Stomach (tissue), 19 donors: ENCODE measurements at places on chromosomes 3 and 15. TPM values are rescaled to one million over a fixed set of nuclear protein-coding genes. Genes with fewer than 3 reads are reported as not detected.

- peak overlapping the region; percentile 57 for H3K27ac ChIP-seq
- peaks cover 9% of the 10 kb centered on the region for H3K4me1 ChIP-seq
- DNase-seq = peak; percentile 28
Measured at GRCh38 chr15:70795311-70795665, 31.9 kb upstream of the UACA start.

DNA sequence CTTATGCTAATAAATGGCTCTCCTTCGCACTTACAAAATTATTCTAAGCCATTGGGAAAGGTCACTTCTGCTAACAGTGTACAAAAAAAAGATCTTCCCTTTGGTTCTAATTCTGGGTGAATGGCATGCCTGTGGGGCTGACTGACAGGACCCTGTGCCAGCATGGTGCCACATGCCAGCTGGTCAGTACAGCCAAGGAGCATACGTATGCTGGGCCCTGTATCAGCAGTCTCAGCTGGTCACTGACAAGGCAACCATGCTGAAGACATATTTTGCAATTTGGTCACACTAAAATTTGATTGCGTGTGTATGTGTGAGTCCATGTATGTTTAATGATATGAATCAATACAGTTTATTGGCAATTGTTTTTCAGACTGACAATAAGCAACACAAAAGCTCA, 246.1 kb downstream of the TBL1XR1 start:
- no peaks in the 10 kb centered on the region for H3K36me3 ChIP-seq
- no peaks in the 10 kb centered on the region for H3K27me3 ChIP-seq
- DNase-seq = no peak
- H3K27ac ChIP-seq = no peak overlapping the region
- no peak overlapping the region for H3K4me3 ChIP-seq

The FETUB gene
- not detected for total RNA-seq

GRCh38 chr15:82643992-82644391, 3.2 kb downstream of the CPEB1 start:
- H3K4me1 ChIP-seq = peaks cover 24% of the 10 kb centered on the region
- no peak overlapping the region for H3K27ac ChIP-seq
- peaks cover 14% of the 10 kb centered on the region for H3K27me3 ChIP-seq
- no peak for DNase-seq
- H3K36me3 ChIP-seq = no peaks in the 10 kb centered on the region

- no peaks in the 10 kb centered on the region for H3K27me3 ChIP-seq
- no peak for DNase-seq
Measured at GRCh38 chr3:146969356-146969755, 364.2 kb upstream of the PLSCR5 start.

- H3K27me3 ChIP-seq = no peaks in the 10 kb centered on the region
- H3K27ac ChIP-seq = no peak overlapping the region
- H3K36me3 ChIP-seq = peaks cover 29% of the 10 kb centered on the region
- peaks cover 14% of the 10 kb centered on the region for H3K4me1 ChIP-seq
- H3K4me3 ChIP-seq = no peak overlapping the region
Measured at GRCh38 chr3:47652142-47652541, 73.5 kb upstream of the CSPG5 start.

The REC114 gene
- total RNA-seq = not detected

DNA sequence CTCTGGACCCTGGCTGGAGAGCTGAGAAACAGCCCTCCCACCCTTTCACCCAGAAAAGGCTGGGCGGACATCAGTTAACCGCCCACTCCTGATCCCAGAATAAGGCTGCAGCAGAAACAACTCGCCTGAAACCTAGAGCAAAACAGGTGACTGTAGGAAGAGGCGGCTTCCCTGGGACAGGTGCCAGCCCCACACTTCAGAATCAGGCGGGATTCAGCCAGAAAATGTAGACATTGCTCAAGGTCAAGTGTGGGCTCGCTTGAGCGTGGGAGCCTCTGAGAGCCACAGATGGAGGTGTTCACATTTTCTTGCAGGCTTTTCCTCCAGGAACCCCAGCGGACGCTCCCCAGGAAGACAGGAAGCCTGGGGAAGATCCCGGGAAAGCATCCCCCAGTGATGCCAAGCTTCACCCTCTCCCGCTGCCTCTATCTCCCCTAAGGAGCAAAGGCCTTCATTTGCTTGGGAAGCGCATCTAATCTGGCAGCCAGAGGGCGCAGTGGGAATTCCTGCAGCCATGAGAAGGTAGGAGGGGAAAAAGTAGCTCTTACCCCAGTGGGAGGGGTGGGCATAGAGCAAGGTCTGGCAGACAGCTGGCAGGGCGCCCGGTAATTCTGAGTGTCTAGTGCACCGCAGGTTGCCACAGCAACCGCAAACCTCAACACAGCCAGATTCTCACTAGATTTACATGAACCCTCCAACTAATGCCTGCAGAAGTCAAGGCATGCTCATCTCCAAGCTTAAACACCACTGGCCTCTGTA, 77.7 kb downstream of the OCA2 start:
- no peak for DNase-seq
- H3K36me3 ChIP-seq = no peaks in the 10 kb centered on the region
- no peak overlapping the region for H3K27ac ChIP-seq
- H3K4me1 ChIP-seq = no peaks in the 10 kb centered on the region

- H3K27me3 ChIP-seq = no peaks in the 10 kb centered on the region
- no peaks in the 10 kb centered on the region for H3K36me3 ChIP-seq
Measured at GRCh38 chr15:90829942-90830440, 38.4 kb upstream of the FURIN start.

DNA sequence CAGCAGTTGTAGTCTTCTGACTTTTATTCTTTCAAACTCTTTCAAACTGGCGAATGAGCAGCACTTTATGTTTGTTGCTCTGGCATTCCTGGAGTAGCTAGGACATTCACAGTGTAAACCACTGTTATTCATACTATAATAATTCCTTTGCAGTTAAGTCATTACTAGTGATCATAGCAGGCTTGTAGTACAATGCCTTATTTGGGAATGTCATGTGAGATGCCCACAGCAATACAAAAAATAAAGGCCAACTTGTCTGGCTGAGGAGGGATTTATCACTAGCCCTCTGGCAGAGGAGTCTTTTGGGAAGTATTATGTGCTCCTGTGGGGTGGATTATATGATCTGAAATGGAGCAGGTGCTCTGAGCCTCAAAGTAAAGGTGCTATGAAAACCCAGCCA, 197.2 kb downstream of the VGLL3 start:
- peak overlapping the region; percentile 61 for H3K27ac ChIP-seq
- no peaks in the 10 kb centered on the region for H3K36me3 ChIP-seq
- DNase-seq = peak; percentile 57
- no peaks in the 10 kb centered on the region for H3K27me3 ChIP-seq

- peaks cover 63% of the 10 kb centered on the region for H3K4me1 ChIP-seq
- H3K36me3 ChIP-seq = no peaks in the 10 kb centered on the region
- no peaks in the 10 kb centered on the region for H3K27me3 ChIP-seq
- H3K27ac ChIP-seq = peak overlapping the region; percentile 81
- no peak for DNase-seq
- no peak overlapping the region for H3K4me3 ChIP-seq
Measured at GRCh38 chr15:99125061-99125891, 20.4 kb downstream of the SYNM start.

The UROC1 gene
- not detected for total RNA-seq

DNA sequence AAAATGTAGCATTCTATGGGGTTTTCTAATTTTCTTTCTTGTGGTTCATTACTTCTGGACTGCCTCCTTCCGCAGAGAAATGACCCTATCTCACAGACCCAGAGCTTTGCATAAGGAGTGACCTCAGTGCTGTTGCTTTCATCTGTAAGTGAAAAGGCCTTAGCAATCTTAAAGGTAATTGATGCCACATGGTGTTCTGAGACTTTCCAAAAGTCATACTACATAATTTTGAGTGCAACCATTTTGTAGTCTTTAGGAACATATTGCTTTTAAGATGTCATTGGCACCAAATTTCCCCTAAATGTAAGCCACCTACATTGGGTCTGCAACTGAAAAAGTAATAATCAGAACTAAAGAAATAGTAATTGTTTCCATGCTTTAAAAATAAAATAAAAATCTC, 9.2 kb upstream of the HHLA2 start:
- no peak overlapping the region for H3K27ac ChIP-seq
- H3K4me1 ChIP-seq = no peaks in the 10 kb centered on the region
- H3K27me3 ChIP-seq = no peaks in the 10 kb centered on the region
- DNase-seq = no peak
- no peaks in the 10 kb centered on the region for H3K36me3 ChIP-seq

DNA sequence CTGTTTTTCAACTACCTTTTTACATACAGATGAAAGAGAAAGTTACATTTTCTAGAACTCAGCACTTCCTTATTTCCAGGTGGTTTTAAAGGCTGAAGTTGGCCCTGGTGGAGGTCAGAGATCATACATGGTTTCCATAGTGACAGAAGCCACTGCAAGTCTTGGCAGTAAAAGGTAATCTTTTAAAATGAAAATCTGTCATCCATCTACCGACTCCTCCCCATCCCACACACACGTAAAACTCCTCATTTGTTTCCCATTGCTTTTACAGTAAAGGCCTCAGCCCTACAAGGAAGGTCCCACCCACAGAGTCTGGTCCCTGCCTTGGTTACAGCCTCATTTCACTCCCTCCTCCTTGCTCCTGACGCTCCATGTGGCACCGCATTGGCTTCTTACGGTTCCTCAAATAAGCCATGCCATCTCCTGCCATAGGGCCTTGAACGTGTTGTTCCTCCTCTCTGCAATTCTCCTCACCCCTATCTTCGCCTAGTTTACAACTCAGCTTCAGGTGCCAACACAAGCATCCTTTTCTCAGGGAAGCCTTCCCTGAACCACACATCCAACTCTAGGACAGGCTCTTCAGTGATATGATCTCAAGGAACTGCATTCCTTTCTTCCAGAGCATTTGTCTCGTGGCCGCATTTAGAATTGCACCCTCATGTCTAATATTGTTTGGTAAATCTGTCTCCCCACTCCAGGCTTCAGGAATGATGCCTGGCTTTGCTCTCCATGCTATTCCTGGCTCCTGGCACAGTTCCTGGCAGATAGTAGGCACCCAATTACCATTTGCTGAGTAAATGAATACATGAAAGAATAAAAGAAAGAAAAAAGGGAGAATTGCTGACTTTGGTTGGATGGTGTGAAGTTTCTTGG, 2.6 kb downstream of the CYP19A1 start:
- H3K4me1 ChIP-seq = no peaks in the 10 kb centered on the region
- peaks cover 11% of the 10 kb centered on the region for H3K27me3 ChIP-seq
- H3K36me3 ChIP-seq = no peaks in the 10 kb centered on the region

The PLAAT1 gene
- not detected for total RNA-seq

GRCh38 chr3:183050706-183051105, 48.6 kb downstream of the MCCC1 start:
- H3K36me3 ChIP-seq = peaks cover 85% of the 10 kb centered on the region
- H3K4me3 ChIP-seq = no peak overlapping the region
- H3K27me3 ChIP-seq = no peaks in the 10 kb centered on the region
- no peak for DNase-seq
- no peak overlapping the region for H3K27ac ChIP-seq
- H3K4me1 ChIP-seq = no peaks in the 10 kb centered on the region
